ENCODE measurements at places on chromosomes 7 and 10.

DNA sequence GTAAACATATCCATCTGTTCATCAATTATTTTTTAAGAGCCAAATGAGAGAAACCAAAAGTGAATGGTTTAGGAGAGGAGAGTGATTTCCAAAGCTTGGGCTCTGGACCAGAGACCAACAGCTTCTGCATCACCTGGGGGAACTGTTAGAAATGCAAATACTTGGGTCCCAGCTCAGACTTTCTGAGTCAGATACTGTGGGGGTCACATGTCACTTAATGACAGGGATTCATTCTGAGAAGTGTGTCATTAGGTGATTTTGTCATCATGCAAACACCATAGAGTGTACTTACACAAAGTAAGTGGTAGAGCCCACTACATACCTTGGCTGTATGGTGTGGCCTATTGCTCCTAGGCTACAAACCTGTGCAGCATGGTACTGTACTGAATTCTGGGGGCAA lies 128.5 kb upstream of the PRR15 start:
- no peak for DNase-seq

GRCh38 chr7:31336202-31337001 lies 4.1 kb downstream of the NEUROD6 start:
- DNase-seq, result no peak

DNA sequence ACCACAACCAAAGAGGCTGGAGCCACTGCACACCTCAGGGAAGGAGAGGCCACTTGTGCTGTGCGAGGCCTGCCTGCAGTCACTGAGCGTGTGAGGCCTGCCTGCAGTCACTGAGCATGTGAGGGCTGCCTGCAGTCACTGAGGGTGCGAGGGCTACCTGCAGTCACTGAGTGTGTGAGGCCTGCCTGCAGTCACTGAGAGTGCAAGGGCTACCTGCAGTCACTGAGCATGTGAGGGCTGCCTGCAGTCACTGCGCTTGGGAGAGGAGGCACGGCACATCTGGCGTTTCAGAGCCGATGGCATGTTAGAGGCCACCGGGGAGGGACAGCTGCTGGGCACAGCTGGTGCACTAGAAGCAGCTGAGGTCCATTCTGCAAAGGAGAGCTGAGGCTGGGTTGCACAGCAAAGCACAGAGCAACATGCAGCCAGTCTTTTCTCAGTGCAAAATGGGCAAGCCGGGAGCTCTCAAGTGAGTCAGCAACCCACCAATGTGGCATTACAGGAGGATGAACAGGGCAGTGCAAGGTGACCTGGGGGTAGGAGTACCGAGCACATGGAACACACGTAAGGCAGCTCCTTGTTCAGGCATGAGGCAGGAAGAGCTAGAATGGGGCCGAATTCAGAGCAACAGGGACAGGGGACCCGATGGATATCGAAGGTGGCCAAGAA lies 540.1 kb downstream of the PTPRN2 start:
- no peak for DNase-seq

GRCh38 chr7:17690030-17690429 lies 250.3 kb downstream of the SNX13 start:
- no peak for DNase-seq

GRCh38 chr10:1169981-1170866 lies 114.0 kb downstream of the WDR37 start:
- no peak for DNase-seq

DNA sequence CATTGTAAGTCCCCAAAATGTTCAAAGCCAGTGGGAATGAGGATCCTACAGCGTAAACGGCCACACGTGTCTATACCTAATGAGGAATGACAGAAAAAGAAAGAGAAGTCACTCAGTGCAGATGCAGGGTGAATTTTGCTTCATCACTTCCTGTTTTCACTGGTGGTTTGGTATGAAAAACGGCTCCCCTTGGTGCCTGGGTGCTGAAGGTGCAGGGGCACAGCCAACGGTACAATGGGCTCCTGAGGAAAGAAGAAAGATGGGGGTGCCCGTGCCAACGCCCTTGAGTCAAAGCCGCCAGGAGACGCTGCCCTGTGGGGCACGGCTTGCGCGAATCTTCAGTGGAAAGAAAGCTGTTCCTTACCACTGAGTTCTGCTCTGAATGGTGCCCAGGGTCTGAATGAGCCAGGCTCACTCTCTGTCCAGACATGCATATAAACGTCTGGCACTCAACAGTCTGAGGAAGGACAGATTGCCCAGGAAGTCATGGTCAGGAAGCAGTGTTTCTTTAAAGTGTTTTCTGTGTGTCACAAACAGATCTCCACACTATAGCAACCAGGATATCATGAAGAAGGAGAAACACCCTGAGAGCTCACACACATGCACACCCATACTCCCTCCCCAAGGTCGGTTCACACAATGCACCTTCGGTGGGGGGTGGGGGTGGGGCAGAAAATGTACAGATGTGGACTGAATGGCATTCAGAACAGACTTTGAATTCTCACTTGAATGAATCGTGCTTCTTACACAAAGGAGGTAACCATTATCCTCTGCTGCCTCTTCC lies 105.8 kb downstream of the ELMO1 start:
- no peak for DNase-seq

GRCh38 chr10:125236091-125236490 lies 75.7 kb upstream of the CTBP2 start:
- DNase-seq, result no peak

DNA sequence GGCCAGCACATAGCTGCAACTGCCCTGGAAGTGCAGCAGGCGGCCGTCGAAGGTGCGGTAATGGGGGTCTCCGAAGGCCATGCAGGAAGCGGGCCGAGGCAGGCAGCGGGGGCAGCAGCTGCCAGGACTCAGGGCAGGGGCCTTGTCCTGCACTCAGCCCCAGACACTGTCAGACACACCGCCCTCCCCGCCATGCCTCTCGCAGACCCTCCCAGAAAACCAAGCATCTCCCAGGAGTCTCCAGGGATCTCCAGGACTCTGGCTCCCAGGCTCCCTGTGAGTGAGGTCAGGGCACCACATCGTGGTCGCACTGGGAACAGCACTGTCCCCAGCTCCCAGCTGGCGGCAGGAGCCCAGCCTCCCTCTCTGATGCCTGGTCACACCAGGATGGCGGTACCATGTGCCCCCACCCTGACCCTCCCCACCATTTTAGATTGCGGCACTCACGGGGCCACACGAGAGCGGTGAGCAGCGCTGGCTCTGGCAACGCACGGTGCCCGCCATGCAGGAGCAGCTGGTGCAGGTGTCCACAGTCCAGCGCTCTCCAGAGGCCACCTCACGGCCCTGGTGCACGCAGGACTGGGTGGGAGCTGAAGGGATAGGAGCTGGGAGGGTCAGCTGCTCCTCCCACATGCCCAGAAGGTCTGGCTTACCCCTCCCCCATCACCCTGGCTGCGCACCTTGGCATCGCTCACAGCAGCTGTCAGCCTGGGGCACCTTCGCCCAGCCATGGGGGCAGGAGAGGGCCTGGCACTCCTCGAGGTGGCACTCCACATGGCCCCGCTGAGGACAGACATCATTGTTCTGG lies 17.5 kb downstream of the ATP6V1F start:
- DNase-seq, result peak; percentile 75

DNA sequence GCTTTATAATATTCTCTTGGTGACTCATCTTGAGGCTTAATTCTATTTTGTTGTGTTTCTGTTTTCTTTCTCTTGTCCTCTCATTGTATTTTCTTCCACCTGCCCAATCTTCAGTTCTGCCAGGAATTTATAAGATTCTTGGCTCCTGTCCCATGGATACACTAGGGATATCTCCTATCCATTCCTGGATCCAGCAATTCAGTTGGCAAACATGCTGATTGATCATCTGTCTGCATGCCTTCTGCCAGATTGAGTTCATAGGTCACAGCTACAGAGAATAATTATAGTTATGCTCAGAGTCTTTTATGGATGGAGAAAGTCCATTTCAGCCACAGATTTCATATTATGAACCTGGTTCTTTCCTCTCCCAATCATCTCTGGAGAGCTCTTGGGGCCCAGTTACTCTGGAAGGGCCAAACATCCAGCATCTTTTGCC lies 140.4 kb upstream of the MAGI2 start:
- DNase-seq, result no peak

DNA sequence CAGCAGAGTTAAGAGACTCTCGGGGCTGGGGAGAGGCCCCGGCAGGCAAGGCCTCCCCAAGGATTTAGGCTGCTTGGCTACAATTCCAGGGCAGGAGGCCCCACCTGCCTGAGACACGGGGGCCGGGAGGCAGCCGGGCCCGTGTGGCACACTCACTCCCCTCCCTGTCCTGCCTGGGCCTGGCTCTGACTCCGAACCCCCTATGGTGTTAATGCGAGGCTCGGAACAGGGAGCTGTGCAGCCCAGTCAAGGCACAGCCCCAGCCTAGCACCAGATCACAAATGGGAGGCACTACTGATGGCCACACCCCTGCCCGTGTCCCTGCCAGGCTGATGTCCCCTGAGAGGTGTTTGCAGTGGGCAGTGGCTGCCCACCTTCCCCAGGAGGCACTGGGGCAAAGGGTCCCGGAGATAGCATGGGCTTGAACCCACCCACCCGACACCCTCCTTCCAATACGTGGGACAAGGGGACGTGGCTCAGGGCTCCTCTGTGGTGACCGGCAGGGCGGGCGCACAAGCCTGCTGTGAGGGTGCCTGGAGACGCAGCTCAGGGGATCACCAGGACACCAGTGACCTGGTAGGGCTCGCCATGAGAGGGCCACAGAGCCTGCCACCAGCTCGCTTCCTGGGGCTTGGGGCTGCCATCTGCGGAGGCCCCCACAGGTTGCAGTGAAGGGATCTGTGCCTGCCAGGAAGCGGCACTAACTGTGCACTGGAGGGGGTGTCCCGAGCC lies 37.0 kb downstream of the DPYSL4 start:
- DNase-seq, result no peak

GRCh38 chr10:36303896-36304295 lies 661.8 kb upstream of the FZD8 start:
- no peak for DNase-seq

- no peak for DNase-seq
Observed at GRCh38 chr10:8498881-8499280, 444.4 kb downstream of the GATA3 start.

DNA sequence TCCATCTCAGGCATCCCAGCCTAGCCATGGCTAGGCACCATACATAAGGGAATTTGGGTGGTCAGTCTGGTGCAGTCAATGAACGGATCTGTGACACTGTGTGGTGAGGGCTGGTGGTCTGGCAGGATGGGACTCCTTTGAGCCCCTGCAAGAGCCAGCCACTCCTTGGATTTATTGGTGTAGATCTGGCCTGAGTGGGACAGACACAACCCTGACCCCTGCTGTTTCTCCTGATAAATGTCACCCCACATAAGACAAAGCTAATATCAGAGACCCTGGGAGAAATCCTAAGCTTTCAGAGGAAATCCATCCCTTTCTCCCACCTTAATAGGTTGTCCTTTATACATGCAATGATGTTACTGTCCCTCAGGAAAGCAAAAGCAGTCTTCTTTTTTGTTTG lies 2.3 kb downstream of the FBXO24 start:
- DNase-seq, result no peak

DNA sequence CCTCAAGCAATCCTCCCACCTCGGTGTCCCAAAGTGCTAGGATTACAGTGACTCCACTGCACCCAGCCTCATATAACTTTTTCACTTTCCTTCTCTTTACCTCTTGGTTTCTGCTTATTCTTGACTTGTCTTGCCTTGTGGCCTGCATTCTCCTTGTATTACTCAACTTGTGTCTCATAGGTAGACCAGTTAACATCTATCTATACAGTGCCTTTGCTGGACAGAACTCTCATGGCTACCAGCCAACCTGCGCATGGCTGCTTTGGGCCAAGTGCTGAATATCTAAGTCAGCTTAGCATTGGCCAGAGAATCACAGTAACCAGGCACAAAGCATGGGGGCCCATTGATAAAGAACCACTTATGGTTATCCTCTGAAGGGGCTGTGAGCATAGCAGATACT lies 42.6 kb upstream of the ZNRF2 start:
- DNase-seq, result no peak

GRCh38 chr7:131355917-131356777 lies 28.5 kb downstream of the MKLN1 start:
- DNase-seq, result no peak

DNA sequence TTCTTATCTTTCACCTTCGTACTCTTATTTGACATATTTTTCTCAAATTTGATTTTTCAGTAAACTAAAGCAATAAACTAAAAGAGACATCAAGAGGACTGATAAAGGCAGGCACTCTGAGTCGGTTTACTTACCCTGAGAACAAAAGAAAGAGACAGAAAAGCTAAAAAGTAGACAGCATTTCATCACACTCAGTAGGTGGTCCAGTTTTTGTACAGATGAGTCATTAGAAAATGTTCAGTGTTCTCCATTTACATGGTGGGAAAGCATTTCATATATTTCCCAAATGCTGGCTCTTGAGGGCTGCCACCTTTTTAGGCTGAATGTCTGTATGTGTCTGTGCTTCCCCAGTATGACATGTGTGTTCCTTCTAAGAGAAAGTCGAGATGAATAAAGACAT lies 52.7 kb downstream of the NHLRC2 start:
- DNase-seq, result no peak

DNA sequence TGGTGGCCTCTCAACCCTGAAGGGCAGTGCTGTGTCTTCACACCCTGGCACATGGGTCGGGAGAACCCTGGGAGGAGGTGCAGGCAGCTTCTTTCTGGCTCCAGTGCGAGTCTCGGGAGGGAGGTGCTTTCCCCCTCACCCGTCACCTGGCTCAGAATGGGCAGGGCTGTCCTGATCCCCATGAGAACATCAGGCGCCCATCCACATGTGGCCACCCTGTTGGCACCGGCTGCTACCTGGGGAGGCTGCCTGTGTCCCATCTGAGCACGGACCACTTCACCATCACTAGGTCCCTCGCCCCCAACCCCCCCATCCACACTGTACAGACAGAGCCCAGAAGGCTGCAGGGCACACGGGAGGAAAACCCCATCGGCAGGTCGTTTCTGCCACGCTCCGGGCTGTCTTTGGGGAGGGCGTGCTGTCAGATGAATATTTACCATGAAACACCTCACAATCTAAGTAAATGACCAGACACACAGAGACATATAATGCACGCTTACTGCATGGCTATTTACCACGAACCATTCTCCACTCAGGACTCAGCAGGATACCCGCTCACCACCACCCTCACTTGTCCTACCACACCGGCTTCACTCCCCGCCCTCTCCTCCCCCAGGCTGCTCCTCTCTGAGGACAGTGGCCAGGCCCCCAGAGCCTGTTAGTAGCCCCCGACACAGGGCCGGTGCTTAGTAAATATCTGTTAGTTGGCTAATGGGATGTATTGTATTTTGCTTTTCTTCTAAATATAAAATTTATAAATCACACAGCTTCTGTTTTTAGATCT lies 282.2 kb downstream of the DNAJB6 start:
- no peak for DNase-seq
